NCI-H1048 (cell line): ENCODE measurements at places on chromosomes 5 and 9.

DNA sequence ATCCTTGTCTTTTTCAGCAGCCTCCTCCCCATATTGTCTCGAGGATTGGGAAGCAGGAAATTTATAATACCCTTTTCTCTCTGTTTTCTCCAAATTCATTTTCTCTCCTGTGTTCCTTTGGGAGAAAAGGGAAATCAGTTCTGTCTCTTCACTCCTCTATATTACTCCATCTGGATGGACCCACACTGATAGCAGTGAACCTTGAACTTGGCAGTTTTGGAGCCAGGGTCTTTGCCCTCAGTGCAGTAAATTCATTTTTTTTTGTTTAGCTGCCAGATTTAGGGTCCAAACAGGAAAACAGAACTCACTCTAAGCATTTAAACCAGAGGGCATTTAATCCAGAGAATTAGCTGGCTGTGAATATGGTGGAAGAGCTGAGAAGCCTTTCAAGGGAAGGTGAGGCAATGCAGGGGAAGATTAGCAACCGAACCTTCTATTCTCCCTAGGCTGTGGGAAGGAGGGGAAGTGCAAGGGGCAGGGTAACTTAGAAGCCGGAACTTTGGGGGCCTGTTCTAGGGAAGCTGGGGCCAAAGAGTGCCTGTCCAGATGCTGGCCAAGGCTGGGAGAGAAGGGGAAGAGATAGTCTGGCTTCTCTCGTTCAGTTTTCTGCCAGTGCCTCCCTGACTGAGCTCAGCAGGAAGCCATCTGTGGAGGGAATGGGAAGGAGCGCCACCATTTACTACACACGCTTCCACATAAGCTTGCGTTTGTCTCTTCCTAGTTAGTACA lies 16.3 kb upstream of the NPR2 start:
- no peak for DNase-seq

- DNase-seq = no peak
These were observed 1262.6 kb downstream of the EFNA5 start for GRCh38 chr5:106408141-106408540.

GRCh38 chr5:93887678-93888077 lies 146.3 kb upstream of the POU5F2 start:
- no peak for DNase-seq

GRCh38 chr9:8207596-8207995 lies 408.0 kb upstream of the DMAC1 start:
- DNase-seq = no peak

GRCh38 chr9:126965541-126966428 lies 51.2 kb downstream of the RALGPS1 start:
- no peak for DNase-seq

- DNase-seq = no peak
These were observed 1.7 kb downstream of the EPB41L4B start for GRCh38 chr9:109319017-109319625.

DNA sequence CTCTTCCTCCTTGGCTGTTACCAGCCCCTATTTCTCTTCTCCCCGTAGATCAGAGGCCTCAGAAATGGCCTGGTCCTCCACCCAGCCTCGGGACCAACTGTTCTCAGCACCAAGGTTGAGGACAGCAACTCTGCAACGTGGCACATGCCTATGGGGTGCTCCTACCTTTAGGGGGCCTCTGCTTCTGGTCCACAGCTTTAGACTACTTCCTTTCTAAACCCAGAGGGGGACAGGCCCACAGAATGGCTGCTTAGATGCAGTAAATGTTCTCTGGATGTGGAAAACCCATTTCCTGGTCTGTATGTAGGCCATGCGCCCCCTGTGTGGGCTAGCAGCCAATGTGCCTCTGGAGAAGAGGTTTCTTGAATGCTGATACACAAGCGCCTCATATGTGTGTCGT lies 68.4 kb downstream of the NRG2 start:
- DNase-seq = no peak

DNA sequence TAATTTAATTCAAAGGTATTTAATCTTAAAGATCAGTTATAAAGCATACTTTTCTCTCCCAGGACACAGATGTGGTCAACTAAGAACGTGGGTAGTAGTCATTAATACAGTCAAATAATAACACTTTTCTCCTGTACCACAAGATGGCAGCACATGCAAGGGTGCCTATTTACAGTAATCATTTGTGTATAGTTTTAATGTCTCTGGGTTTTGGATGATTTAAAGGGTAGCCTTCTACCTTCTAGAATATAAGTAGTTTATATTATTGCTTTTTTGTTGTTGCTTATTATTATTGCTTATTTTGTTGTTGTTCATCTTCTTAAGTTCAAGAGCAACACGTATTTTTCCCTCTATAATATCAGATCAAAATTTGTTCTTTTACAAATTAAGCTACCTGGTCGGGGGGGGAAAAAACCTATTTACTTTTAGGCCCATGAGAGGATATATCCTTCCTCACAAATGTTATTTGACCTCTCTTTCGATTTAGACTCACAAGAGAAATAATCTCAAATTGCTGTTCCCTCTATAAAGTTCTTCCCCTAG lies 59.6 kb upstream of the SLC27A6 start:
- peak; percentile 28 for DNase-seq

- DNase-seq = no peak
These were observed 585.8 kb downstream of the TLE4 start for GRCh38 chr9:80157561-80157983.

DNA sequence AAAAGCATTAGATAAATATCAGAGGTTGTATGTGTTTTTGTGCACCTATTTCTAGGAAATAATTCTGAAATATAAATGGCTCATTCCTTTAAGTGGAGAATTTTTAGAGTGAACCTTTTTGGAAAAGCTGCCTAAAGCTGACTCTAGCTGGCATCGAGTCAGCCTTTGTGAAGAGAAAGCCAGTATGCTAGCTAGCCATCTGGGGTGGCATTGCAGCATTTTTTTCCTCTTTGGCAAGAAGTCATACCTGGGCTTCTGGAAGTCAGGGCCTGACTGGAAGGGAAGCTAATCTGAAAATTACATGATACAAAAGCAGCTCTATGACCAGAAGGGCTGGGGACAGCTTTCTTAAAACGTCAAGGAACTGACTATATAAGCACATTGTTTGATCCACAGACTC lies 19.7 kb downstream of the ANP32B start:
- DNase-seq = no peak

DNA sequence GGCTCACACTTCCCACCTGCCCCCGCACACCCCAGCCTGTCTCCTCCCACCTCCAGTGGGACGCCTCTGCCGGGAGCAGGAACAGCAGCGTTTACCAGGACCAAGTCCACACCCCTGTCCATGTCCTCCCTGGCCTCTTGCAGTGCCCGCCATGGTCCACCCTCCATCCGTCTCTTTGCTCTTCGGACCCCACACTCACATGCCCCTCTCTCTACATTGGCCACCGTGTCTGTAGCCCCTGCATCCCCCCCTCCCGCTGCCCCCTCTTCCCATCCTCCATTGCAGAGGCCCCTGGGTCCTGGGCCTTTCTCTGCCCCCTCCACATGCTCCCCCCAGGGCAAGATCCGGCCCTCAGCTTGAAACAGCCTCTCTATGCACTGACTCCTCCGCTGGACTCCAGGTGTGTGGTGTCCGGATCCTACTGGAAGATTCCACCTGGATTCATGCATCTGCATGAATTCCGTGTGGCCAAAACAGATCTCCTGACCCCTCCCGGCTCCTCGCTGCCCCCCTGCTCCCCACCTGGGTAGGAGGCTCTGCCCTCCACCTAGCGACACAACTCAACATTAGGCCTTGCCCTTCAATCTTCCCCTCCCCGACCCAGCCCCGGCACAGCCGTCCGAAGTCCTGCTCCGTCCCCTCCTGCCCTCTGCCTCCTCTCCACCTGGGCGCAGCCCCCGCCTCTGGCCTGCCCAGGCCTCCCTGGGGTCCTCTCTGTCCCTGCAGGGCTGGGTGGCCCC lies 168.5 kb downstream of the OLFM1 start:
- no peak for DNase-seq

DNA sequence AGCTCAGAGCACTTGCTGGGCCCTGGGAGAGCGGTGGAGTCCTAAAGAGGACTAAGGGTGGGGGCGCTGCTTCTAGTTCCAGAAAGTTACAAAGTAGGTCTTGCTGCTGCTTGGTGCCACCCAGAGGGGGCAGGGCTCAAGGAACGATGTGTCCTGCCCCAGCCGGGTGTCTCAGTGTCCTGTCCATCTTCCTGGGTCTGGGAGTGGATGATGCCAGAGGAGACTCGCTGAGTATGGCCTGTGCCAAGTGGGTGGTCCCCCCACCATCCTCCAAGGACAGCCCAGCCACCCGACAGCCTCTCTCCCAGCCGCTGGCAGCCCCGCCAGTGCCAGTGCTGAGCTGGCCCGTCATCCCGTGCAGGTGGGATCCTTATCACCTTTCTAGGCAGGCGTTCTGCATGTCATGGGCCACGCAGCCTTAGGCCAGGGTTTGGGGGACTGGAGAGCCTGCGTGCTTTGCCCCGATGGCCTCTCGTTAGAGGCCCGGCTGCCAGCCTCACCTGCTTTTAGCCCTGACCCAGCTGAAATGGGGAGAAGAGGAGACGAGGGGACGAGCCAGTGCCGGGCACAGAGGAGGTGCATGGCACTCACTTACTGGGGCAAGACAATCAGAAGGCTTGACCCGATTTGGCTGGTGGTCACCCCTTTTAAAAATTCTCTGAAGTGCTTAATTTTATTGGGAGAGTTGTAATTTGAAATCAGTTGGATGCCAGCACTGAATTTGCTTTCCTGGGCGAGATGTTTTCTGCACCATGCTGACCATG lies 5.6 kb downstream of the WNK2 start:
- DNase-seq = no peak

DNA sequence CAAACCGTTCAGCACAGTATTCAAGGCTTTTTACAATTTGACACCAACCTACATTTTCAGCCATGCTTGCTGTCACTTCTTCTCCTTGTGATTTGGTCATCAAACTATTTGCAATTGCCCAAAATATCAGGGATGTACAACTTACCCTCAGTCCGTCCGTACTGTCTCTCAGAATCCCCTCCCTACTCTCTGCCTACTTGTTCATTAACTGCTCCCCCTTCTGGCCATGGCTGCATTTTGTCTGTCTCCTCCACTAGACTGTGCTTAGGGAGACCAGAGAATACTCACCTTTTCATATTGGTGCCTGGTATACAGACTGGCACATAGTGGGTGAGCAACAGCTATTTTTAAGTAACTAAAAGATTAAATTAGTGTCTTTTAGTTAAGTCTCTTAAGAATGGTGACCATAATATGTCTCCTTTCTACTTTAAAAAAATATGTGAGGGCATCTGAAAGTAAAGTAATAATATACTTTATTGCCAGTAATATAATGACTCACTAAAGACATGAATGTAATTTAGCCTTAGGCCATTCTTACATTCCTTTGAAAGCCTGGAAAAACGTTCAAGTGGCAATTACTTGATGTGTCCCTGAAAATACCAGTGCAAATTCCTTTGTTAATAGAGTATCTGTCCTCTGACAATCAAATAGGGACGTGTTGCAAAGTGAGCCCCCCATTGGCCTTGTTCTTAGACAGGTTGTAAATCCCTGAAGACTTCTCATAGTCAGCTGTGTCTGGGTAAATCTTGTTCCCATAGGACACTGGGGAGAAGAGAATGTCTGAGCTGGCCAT lies 27.8 kb downstream of the PRLR start:
- DNase-seq = no peak

DNA sequence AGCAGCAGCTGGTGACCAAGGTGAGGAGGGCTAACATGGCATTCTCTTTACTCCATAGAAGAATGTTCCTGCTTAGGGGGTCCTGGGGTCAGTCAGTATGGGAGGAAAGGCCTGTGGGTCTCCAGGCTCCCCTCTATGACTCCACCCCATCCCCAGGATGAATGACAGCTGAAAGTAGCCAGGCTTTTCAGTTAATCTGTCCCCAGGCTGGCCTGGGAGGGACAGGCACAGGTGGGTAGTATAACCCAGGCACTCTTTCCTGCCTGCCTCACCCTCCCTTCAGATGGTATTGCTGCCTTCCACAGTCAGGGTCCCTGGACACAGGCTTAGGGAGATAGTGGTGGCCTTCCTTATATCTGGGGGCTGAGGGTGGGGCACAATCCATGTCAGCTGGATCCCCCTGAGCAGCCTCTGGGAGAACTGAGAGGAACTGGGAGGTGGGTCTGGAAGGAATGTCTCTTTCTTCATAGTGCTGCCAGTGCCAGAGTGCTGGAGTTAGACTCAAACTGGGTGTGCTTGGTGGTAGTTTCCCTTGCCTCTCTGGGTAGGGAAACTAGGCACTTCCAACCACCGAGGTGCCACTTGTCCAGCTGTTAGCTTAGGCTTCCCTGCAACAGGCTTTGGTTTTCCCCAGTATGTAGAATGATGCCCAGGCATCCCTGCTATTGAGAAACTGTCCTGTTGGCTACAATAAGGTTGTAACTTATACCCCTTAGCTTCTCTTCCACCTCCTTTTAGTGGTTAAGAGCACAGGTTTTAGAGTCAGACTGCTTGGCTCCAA lies 27.8 kb downstream of the LARP1 start:
- DNase-seq = no peak

DNA sequence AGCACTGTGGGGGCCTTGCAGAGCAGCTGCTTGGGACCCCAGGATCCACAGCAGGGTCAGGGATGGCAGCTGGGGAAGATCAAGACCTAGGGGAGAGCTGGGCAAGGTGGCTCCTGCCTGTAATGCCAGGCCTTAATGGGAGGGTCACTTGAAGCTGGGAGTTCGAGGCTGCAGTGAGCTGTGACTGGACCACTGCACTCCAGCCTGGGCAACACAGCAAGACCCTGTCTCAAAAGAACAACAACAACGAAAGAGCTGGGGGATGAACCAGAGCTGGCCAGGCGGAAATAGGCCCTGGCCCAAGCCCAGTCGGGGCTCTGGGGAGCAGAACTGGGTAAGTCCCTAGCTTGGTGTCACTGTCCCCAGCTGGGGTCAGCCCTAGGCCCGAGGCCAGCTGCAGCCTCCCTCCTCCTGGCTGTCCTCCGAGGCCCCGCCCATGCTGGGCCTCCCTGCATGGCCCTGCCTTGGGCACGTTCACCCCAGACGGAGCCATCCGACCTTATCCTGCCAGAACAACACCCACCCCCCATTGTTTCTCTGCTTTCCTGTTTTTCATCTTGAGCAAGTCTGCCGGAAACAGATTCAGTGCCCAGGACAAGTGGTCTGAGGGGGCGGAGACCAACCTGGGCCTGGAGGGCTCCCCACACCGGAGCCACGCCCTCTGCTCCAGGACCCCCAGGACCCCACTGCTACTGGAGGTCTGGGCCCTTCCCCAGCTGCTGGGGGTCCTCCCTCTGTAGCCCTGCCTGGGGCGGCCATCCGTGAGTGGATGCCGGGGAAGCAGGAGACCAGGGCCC lies 1.9 kb downstream of the DIPK1B start:
- DNase-seq = no peak

- no peak for DNase-seq
These were observed at the start of gene TMEM252 for GRCh38 chr9:68540712-68541535. TMEM252 (minus strand) TSS chr9:68540883; CDS start chr9:68540814, 69 bp downstream.

DNA sequence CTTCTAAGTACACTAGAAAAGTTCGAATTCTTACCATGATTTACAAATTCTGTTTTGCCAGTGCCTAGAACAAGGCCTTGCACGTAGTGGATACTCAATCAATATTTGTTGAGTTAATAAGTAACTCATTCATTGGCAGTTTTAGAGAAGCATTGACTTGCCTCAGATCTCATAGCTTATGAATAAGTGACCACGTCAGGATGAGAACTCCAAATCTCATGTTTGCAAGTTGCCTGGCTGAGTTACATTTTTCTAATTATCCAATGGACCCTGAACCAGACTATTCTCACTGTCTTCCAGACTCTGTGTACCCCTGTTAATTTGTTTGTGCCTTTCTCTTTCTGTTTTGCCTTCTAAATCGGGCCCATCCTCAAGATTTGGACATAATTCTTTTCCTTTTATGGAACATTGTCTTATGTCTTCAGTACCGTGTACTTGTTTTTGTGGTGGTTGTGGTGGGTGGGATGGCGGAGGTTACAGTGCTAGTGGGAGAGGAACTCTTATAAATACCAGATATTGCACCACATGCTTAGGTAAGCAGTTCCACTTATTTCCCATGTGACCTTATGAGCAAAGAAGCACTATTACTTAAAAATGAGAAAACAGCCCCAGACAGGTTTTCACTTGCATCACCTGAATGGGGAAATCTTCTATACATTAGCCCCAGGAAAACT lies 96.3 kb downstream of the UNC13B start:
- no peak for DNase-seq
